T follicular helper cell (primary cell): ENCODE measurements at places on chromosomes 4 and X.

DNA sequence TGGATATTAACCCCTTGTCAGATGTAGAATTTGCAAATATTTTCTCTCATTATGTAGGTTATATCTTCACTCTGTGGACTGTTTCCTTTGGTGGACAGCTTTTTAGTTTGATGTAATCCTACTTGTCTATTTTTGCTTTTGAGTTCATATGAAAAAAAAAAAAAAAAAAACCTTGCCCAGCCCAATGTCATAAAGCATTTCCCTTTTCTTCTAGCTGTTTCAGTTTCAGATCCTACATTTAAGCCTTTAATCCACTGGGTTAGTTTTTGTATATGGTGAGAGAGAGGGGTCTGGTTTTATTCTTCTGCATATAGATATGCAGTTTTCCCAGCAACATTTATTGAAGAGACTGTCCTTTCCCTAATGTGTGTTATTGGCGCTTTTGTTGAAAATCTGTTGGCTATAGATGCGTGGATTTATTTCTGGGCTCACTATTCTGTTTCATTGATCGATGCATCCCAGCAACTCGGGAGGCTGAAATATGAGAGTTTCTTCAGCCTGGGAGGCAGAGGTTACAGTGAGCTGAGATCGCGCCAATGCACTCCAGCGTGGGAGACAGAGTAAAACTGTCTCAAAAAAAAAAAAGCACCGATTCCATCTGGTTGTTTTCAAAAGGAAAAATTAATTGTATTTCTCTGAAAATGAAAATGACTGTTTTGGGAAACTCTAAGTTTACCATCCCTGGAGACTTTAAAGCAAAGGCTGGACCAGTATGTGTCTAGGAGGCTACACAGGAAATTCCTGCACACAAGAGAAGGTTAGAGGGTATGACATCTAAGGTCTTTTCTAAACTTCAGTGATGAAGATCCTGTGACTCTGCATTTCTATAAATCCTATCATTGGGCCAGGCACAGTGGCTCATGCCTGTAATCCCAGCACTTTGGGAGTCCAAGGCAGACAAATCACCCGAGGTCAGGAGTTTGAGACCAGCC lies 35.6 kb downstream of the STEEP1 start:
- no peak for DNase-seq

- no peak for DNase-seq
These were observed 224.9 kb upstream of the MAD2L1 start for GRCh38 chr4:120291541-120291940.

DNA sequence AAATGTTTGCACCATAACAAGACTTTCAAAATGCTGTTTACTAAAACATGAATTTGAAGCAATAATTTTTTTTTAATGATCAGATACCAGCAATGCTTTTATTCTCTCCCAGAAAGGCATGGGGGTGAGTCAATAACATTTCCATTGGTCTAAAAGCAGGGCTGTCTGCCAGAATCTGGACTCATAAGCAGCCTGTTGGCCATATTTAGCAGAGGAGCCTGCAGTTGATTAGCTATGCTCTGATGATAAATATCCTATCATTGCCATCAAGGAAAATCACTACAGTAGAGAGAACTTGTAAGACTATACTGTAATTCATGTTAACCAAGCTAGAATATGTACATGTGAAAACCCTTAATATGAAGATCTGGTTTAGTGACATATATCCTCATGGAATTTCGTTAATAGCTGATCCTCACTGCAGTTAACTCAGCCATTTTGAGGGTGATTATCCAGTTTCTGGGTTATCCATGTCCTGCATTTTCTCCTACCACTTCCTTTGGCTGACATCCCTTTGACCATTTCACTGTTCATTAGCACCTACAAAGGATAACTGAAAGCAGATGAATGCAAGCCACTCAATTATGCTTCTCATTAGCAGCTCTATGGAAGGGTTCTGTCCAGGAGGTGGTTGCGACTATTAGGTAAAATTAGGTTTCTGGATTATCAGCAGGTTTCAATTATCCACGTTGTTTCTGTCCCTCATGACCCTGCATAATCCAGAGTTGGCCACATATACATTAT lies 72.9 kb upstream of the DIAPH2 start:
- no peak for DNase-seq

- no peak for DNase-seq
These were observed 1.1 kb downstream of the GPR78 start for GRCh38 chr4:8581094-8581861.

GRCh38 chr4:172844556-172844955 lies 324.1 kb upstream of the GALNT7 start:
- no peak for DNase-seq

GRCh38 chrX:95885074-95885473 lies 799.6 kb upstream of the DIAPH2 start:
- no peak for DNase-seq

GRCh38 chrX:118049713-118050112 lies 66.9 kb downstream of the KLHL13 start:
- no peak for DNase-seq

DNA sequence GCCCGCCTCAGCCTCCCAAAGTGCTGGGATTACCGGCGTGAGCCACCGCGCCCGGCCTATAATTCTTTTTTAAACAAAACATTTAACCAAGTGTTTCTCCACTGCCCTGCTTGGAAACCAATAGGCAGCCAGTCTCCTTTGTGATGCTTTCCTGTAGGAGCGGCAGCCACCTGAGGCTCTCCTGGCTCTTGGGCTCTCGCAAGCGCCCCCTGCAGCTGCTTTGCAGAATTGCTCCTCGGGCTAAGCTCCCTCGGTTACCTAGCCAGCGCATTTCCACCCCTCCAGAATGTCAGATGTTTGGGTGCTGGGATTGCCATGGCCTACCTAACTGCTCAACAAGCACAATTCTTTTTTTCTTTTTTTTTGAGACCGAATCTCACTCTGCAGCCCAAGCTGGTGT lies 7.7 kb downstream of the S100P start:
- DNase-seq: no peak

DNA sequence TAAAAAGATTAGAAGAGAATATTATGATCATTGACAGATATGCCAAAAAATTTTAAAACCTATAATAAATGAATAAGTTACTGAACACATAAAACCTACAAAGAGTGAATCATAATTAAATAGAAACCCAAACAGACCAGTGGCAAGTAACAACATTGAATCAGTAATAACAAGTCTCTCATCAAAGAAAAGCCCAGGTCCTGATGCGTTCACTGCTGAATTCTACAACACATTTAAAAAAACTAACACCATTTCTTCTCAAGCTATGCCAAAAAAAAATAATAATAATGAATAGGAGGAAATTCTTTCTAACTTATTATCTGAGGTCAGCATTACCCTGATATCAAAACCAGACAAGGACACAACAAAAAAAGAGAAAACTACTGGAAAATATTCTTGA lies 30.6 kb downstream of the ACTRT1 start:
- DNase-seq: no peak

DNA sequence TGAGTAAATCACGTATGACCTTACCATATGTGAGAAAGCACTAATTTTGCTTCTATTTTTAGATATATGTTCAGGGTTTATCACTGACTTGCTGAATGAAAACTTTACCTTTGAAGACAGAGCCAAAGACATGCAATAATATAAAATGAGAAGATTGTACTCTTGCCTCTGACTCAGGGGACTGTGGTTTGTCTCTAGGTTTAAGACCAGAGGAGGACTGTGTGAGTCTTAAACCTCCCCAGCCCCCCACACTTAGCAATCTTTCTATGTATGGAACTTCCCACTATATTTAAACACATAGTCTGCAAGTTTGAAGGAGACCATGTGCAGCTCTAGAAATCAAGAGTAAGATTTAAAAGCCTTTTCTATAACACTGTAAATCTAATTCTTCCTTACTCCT lies 368.7 kb upstream of the FAM241A start:
- no peak for DNase-seq

DNA sequence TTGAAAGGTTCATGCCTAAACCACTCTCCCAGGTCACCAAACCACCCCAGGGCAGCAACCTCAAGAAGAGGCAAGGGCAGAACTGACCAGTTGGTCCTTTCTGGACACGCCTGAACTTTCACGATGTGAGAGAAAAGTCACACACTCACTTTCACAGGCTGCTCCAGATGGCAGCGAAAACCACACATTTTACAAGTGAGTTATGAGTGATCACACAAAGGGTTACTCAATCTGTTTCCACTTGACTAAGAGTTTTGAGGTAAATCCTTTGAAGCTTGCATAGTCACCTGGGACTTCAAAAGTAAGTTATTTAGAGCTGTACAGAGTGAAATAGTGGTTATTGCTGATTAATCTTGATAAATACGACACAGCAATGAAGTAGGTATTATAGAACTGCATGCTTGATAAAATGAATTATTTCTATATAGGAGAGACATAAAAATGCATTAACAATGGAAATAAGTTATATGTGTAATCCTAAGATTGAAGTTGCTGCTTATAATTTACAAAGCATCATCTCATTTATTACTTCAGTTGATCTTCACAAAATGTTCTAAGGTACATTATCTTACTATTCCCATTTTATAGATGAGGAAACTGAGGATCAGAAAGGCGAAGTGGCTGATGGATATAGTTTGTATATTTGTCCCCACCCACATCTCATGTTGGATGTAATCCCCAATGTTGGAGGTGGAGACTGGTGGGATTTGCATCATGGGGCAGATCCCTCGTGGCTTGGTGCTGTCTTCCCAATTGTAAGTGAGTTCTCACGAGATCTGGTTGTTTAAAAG lies 103.0 kb upstream of the KLF3 start:
- no peak for DNase-seq

- no peak for DNase-seq
These were observed 983.6 kb downstream of the RPA4 start for GRCh38 chrX:97867266-97867665.

DNA sequence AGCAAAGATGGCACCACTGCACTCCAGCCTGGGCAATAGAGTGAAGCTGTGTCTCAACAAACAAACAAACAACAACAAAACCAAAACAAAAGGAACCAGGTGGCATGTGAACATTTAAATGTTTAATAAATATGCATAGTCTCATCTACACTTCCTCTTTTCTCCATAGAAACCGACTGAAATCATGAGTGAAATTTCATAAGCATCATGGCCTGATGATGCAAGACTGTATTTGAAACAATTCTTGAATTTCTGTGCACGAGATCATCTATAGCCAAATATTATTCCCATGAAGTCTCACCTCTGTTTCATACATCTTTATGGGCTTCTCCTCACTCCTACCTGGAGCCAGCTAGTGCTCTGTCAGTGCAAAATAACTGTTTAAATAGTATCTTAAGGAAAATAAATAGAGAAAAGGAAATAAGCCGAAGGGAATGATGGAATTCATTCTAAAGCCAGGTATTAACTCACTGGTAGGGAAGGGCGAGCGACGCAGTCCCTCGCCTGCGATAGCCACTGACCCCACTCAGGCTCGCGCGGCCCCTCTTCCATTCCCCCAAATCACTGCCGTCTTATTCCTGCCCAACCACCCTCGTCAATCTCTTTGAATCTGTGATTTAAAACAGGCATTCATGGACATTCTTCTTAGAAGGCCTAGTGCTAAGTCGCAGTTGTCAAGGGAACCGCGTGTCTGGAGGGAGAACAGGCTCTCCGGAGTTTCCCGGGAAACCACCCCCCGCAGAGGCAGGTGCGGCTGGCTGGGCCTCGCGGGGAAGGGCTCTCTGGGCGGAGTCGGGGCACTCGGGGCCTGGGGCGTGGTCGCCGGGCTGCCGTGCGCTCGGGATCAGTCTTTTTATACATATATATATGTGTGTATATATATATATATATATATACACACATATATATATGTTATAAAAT lies 52.4 kb upstream of the TRIM2 start:
- peak; percentile 36 for DNase-seq

- DNase-seq: no peak
These were observed 55.3 kb upstream of the GNRHR start for GRCh38 chr4:67809502-67809901.

DNA sequence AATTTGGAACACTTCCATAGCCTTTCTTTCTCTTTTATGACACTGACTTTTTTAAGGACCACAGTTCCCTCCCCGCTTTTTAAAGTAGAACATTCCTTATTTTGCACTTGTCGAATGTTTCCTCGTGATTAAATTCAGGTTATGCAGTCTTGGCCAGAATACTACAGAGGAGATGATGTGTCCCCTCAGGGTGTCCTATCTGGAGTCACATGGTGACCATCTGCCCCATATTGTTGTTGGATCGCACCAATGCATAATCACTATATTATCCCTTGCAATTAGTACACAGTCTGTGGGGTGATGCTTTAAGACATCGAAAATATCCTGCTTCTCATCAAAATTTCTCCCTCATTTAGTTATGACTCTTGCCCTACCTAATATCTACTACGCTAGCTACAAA lies 27.4 kb downstream of the WDFY3 start:
- no peak for DNase-seq
